ENCODE measurements at places on chromosomes 7 and 10. TPM values are rescaled to one million over a fixed set of nuclear protein-coding genes. Genes with fewer than 3 reads are reported as not detected.

The CFAP70 gene
- 0.38 TPM for total RNA-seq

The PRSS37 gene
- not detected for total RNA-seq

The CNPY1 gene
- total RNA-seq, result not detected

The SLC13A1 gene
- not detected for total RNA-seq

The ATRNL1 gene
- total RNA-seq, result 0.35 TPM
